Fibroblast of upper back skin (primary cell): ENCODE measurements at places on chromosomes 7 and 10.

DNA sequence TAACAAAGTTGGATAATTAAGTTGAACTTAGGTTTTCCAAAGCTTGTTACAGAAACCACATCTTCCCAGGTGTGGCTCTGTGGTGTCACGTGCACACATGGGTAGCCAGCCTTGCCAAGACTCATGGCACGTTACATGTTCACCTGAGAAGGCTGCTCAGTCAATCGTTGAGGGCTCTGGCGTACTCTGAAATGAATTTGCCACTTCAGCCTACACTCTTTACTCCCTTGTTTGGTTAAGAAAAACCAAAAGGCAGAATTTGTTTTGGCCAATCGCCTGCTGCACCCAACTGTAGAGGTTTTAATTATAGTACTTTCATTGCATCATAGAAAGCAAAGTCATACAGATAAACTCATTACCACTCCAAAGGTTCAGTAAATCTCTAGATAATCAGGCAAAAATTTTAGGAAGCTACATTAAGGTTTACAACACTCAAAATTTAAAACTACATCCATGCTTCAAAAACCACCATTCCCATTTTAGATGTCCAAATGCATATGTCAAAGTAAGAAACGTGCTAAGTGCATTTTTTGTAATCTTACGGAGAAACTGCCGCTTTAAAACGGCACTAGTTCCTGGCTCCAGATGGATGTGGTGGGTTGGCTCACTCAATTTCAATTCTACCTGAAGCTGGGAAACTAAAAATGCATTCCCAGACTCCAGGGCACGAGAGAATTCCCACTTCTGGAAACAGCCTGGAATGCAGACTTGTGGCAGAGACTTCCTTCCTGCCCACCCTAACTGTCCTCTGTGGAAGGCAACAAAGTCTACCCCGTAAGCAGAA, 88.4 kb downstream of the DIP2C start:
- DNase-seq: peak; percentile 33

GRCh38 chr7:159114981-159115380, 29.7 kb downstream of the VIPR2 start:
- no peak for DNase-seq

DNA sequence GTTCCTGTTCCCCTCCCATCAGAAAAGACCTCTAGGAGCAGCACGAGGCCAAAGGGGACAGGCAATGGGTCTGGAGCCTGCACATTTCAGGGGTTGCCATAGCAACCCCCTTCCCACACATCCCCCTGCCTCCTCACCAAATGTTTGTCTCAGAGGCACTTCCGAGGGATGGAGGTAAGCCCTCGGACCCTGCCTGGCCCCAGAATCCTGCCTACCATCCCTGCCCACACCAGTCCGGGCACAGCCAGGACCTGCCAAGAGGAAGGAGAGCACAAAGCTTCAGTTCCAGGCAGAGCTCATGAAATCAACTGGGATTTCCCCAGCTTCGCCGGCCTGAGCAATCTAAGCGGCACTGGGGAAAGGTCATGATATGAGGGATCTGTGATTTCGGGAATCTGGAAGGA, 175.0 kb upstream of the PLXNA4 start:
- no peak for DNase-seq

DNA sequence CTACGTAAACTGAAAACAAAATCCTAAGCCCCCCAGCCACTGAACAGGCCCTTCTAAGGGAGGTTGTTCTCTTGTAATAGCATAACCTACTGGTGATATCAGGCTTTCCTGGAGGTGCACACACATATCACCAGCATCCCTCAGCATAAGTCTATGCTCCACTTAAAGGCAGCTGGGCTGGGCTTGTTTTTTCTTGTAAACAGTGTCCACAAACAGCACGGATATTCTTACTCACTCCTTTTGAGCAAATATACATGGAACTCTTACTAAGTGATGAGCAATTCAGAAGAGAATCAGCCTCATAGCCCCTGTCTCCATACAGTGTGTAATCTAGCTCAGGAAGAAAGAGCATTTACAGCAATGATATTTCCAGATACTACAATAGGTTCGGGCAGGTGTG, 2.4 kb downstream of the LRIT1 start:
- DNase-seq: no peak

DNA sequence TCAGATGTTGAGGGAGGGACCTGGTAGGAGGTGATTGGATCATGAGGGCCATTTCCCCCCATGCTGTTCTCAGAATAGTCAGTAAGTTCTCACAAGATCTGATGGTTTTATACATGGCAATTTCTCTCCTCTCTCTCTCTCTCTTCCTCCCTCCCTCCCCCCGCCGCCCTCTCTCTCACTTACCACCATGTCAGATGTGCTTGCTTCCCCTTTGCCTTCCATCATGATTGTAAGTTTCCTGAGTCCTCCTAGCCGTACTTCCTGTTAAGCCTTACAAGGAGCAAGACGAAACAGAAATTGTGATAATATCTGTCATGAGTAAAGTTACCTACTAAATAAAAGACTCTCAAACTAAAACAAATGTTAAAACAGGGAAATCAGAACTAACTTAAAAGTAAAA, 19.9 kb upstream of the GPR141 start:
- no peak for DNase-seq

DNA sequence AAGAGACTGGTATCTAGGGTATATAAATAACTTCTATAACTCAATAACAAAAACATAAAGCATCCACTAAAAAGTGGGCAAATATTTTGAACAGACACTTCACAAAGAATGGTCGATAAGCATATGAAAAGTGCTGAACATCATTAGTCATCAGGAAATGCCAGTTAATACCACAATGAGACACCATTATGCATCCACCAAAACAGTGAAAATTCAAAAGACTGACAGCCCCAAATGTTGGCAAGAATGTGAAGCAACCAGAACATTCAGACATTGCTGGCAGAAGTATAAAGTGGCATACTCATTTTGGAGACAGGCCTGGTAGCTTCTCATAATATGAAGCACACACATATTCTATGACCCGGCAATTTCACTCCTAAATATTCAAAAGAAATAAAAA, 26.5 kb upstream of the GSAP start:
- DNase-seq: peak; percentile 49
